Left kidney (tissue), 8 donors: ENCODE measurements at places on chromosomes 4 and X. TPM values are rescaled to one million over a fixed set of nuclear protein-coding genes. Genes with fewer than 3 reads are reported as not detected.

Gene THAP9
- 13.3 TPM for polyA plus RNA-seq

Gene NONO
- 749 TPM for polyA plus RNA-seq

DNA sequence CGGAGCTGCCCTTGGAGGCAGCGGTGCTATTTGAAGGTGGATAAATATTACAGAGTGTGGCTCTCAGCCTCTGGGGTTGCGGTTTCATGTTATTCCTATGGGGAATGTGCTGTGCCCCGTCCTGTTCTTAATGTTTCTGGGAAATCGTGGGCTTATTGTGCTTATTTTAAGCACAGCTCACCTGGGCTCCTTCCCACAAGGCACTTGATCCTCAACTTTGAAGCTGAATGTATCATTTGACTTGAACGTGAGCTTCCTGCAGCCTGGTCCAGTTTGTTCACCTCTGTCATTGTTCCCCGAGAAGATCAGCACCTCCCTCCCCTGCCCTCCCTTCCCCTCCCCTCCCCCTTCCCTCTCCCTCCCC, 3.9 kb downstream of the SORCS2 start:
- DNase-seq: no peak

- no peak for DNase-seq
These were observed 175.9 kb downstream of the FBXW7 start for GRCh38 chr4:152360045-152360410.

- DNase-seq: no peak
These were observed 55.8 kb upstream of the POU4F2 start for GRCh38 chr4:146582864-146583263.

DNA sequence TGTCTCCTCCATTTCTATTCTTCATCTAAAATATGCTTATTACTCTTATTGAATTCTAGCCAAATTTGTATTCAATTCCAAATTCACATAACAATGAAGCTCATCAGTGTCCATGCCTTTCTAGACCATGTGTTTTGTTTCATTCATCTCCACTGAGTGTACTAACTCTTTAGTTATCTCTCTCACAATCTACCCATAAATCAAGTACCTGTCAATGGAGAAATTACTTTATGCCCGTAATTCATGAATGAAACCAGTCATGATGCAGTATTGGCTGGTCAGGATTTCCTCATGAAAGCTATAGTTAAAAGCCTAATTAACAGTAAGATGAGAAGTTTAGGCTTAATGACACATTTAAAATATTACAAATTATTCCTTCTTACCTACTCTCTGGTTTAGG, 12.2 kb upstream of the TMPRSS11F start:
- no peak for DNase-seq

- DNase-seq: no peak
These were observed 56.8 kb upstream of the EXOC1L start for GRCh38 chr4:55762819-55763218.

- DNase-seq: no peak
These were observed 259.3 kb upstream of the GATB start for GRCh38 chr4:152020073-152020472.

DNA sequence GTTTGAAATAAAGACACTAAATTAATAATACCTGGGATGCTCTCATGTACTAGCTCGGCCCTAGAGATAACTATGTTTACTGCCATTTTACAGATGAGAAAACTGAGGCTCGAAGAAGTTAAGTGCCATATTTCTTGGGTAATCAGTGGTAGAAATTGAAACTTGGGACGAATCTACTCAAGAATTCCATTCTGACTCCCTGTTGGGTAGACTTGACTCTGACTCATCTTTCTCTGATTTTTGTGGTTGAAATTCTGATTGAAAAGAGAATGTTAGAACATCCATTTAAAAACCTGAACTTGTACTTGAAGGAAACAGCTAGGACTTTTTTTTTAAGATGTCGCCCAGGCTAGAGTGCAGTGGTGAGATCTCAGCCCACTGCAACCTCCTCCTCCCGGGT, 50.1 kb upstream of the NSUN7 start:
- no peak for DNase-seq

DNA sequence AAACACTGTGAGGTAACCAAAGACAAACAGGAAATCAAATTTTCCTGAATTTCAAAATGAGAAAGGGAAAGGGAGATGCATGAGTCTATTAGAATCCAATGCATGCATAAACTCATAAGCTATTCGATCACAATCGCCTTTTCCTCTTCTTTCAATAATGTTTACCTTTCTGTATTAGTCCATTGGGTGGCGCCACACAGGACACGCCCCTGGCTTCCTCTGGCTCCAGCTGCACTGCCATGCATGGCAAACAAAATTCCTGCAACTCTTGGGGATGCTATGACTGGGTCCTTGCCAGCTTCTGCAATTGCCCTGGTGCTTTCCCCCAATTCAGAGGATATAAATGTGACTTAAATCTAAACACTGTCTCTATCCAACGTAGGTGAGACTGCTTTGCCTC, 424.5 kb upstream of the PCDH7 start:
- DNase-seq: no peak
